Hepatocyte (in vitro differentiated cells): ENCODE measurements at places on chromosomes 5 and 9. TPM values are rescaled to one million over a fixed set of nuclear protein-coding genes. Genes with fewer than 3 reads are reported as not detected.

Gene ITGA2
- total RNA-seq = 10.2 and 10.8 TPM in 2 replicates

Gene GSN
- 369 and 396 TPM in 2 replicates for total RNA-seq

Gene DMRT3
- total RNA-seq = not detected in 2 replicates

Gene EQTN
- 1.1 TPM in 1 of 2 replicates, not detected in the other for total RNA-seq

DNA sequence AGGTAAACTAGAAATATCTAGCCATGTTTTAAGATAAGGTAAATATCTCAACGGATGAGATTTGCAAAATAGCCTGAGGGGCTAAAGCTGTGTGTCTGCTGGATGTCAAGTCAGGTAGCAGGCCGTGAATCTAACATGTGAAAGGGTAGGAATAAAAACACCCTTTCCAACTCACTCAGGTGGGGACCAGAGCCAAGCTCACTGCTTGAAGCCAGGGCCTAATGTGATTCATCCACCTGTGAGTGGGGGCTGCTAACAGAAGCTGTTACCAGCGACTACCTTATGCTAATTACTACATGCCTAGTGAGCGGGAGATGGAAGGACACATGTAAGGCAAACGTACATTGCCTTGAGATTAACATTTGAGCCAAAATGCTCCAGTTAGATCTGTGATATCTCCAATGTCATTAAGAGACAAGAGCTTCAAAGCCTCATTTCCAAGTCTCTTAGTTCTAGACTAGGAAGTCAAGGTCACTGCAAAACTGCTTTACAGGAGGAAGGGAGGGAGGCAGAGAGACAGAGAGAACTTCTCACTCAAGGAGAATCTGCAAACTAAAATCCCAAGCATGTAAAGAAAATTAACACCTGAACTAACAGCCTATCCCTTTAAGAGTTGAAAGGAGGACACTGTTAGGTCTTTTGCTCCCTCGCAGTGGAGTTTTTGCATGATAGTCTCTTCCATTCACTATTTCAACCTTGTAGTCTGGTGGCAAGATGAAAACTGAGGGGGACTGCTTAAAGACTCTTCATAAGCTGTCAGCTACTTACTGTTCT is 141.6 kb upstream of the RPS23 start:
- DNase-seq = no peak
- H3K36me3 ChIP-seq = no peaks in the 10 kb centered on the region
- H3K27me3 ChIP-seq = no peaks in the 10 kb centered on the region
- H3K27ac ChIP-seq = peak overlapping the region; percentile 89
- no peak overlapping the region for H3K4me3 ChIP-seq

DNA sequence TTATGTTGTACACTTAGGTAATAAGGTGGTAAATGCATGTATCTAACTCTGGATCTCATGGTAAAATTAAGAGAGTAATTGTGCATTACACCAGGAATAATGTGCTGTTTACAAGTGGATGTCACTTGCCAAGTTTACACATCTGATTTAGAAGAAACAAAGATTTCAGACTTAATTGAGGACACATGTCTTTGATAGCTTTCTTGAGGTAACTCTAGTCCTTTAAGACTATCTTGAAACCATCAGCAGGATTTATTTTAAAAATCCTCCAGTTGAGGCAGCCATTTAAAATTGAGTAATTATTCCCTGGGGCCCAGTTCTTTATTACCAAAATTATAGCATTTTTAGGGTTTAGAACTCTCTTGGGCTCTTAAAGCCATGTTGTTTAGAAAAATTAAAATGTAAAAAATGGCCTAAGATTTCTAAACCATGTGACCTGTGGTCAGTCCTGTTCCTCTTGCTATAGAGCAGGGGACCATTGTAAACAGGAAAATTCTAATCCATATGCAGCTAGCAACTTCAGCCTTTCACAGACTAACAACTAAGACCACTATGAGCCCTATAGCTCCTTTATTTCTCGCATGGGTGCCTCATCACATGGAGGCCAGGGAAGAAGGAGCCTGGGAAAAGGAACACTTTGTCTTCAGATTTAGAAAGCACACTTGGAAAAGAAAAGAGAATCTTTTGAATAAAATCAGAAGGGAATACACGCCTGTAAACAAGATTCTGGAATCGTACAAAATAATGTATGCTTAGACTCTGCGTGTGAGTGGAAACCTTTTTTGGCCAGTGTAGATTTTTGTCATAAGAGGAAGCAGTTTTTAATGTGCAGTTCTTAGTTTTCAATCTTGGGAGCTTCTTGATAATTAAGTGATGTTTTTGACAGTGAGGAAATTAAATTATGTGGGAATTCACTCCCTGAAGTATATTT is 71.2 kb downstream of the ZSWIM6 start:
- no peak for DNase-seq
- H3K4me1 ChIP-seq = peaks cover 8% of the 10 kb centered on the region
- H3K27me3 ChIP-seq = no peaks in the 10 kb centered on the region
- H3K36me3 ChIP-seq = no peaks in the 10 kb centered on the region

DNA sequence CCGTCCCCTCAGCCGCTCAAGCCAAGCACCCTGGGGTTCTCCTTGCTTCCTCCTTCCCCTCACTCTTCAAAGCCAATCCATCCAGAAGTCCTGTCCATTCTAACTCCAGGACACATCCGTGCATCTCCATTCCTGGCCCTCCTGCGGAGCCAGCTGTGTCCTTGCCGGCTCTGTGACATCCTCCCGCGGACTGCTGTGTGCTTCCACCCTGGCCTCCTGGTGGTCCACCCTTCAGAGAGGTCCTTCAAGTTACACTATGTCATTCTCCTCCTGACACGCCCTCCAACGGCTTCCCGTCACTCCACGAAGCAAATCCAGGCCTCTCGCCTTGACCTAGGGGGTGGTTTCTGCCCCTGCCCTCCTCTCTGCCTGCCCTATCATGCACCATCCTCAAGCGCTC is 13.0 kb upstream of the SCGB3A1 start:
- no peak overlapping the region for H3K4me3 ChIP-seq
- H3K27ac ChIP-seq = no peak overlapping the region
- H3K27me3 ChIP-seq = no peaks in the 10 kb centered on the region
- DNase-seq = no peak

- no peaks in the 10 kb centered on the region for H3K27me3 ChIP-seq
- H3K36me3 ChIP-seq = no peaks in the 10 kb centered on the region
- H3K4me1 ChIP-seq = peaks cover 19% of the 10 kb centered on the region
- DNase-seq = no peak
- no peak overlapping the region for H3K4me3 ChIP-seq
- H3K27ac ChIP-seq = no peak overlapping the region
Measured at GRCh38 chr5:143349177-143349576, 54.3 kb downstream of the NR3C1 start.

DNA sequence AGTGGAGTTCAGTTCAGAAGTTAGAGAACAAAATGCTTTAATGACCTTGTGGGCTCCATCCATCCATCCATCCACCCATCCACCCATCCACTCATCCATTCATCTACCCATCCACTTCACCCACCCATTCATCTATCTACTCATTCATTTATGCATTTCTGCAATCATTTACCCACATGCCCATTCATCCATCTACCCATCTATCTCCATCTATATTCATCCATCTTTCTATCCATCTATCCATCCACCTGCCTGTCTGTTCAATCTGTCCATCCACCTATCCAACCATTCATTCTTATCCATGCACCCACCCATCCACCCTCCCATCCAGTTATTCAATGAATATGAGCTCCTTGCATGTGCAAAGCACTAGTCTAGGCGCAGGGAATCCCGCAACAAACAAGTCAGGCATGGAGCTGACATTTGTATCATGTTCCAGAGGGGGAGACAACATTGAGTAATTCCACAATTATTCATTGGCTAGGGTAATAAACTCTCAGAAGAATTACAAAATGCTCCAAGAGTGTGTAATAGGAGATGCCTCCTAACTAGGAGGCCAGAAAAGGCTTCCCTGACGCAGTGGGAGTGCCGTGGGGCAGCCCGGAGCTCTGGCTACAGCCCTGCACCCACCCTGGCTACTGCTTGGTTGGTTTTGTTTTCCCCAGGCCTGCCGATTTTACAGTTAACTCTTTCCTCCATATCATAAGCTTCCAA is 211.2 kb downstream of the NXNL2 start:
- H3K27ac ChIP-seq = peak overlapping the region; percentile 86
- H3K4me1 ChIP-seq = peaks cover 55% of the 10 kb centered on the region
- no peak overlapping the region for H3K4me3 ChIP-seq

DNA sequence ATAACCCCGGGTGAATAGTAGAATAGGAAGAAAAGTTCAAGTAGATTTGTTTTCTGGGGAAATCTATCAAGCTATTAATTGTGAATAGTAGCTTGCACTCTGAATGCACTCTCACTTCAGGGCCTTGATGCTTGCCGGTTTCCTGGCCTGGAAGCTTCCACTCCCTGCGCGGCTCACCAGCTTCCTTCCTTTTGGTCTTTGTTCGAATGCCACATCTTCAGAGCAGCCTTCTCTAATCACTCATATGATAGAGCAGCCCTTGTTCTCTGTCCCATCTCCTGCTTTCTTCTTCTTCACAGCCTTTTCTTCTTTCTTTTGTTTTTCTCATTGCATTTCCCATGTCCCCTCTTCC is 146.7 kb downstream of the MAST4 start:
- H3K36me3 ChIP-seq = no peaks in the 10 kb centered on the region
- H3K4me1 ChIP-seq = peaks cover 4% of the 10 kb centered on the region
- no peak for DNase-seq
- H3K27ac ChIP-seq = no peak overlapping the region

GRCh38 chr5:55969956-55970355 is 24.8 kb downstream of the IL6ST start:
- H3K36me3 ChIP-seq = no peaks in the 10 kb centered on the region
- H3K4me1 ChIP-seq = peaks cover 3% of the 10 kb centered on the region
- DNase-seq = no peak
- H3K27ac ChIP-seq = no peak overlapping the region

- DNase-seq = no peak
- no peaks in the 10 kb centered on the region for H3K36me3 ChIP-seq
- H3K4me3 ChIP-seq = no peak overlapping the region
- no peaks in the 10 kb centered on the region for H3K27me3 ChIP-seq
Measured at GRCh38 chr5:172353271-172353812, 69.8 kb upstream of the UBTD2 start.

DNA sequence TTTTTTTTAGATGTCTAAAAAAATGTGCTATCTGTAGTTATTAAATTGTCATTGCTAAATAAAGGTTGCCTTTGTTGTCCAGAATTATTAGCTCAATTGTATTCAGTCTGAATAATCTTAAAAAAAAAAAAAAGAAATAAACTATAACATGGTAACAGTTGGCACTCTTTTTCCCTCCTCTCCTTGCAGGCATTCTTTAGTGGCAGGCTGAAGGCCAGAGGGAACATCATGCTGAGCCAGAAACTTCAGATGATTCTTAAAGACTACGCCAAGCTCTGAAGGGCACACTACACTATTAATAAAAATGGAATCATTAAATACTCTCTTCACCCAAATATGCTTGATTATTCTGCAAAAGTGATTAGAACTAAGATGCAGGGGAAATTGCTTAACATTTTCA is 87.6 kb upstream of the FAM170A start:
- no peak for DNase-seq
- no peak overlapping the region for H3K27ac ChIP-seq
- H3K4me1 ChIP-seq = no peaks in the 10 kb centered on the region
- H3K4me3 ChIP-seq = no peak overlapping the region

DNA sequence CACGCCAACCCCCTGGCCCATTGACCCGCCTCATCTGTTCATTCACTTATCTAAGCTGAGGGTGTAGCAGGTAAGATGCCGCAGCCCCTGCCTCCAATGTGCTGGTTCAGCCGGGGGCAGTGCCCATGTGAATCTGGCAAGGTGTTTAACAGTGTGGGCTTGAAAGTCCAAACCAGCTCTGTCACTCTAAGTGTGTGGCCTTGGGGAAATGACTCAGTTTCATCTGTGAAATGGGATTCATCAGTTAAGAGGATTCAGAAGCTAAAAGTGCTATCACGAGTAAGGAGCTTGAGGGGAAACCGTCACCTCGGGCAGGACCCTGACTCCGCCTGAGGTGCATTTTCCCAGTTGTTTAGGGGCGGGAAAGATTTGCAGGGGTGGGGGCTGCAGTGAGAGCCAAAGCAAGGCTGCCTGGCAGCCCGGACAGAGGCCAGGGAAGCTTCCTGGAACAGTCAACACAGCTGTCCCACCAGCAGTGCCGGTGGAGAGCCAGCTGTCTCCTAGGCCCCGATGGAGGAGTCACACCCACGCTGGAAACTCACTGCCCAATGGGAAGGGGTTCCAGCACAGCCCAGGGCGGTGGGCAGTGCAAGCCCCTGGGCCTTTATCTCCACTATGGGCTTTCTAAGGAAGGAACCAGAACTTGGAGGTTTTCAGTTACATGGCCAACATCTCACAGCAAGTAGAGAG is 9.7 kb upstream of the URM1 start:
- no peak overlapping the region for H3K4me3 ChIP-seq
- H3K27me3 ChIP-seq = no peaks in the 10 kb centered on the region
- no peak for DNase-seq
- H3K27ac ChIP-seq = peak overlapping the region; percentile 13
- H3K36me3 ChIP-seq = no peaks in the 10 kb centered on the region
- H3K4me1 ChIP-seq = peaks cover 22% of the 10 kb centered on the region

- peak; percentile 39 for DNase-seq
- H3K4me3 ChIP-seq = no peak overlapping the region
Measured at GRCh38 chr9:128296340-128297220, 20.5 kb downstream of the SWI5 start.

DNA sequence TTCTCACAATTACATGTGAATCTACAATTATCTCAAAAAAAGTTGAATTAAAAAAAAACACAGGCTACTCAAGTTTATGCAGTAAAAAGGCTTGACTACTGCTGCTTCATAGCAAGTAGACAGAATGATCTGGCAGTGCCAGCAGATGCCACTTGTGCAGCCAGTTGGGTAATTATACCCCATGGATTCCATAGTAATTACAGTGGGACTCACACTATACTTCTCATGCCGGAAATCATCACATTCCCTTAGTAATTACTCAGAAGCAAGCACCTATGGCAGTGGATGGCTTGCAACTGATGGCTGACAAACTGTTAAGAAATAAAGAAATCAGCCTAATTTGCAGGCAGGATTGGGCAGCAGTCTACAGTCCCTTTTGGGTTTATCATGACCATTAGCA is 463.2 kb upstream of the KLF4 start:
- peak overlapping the region; percentile 68 for H3K27ac ChIP-seq
- H3K27me3 ChIP-seq = no peaks in the 10 kb centered on the region
- H3K4me1 ChIP-seq = peaks cover 5% of the 10 kb centered on the region
- no peak for DNase-seq
- H3K36me3 ChIP-seq = no peaks in the 10 kb centered on the region

DNA sequence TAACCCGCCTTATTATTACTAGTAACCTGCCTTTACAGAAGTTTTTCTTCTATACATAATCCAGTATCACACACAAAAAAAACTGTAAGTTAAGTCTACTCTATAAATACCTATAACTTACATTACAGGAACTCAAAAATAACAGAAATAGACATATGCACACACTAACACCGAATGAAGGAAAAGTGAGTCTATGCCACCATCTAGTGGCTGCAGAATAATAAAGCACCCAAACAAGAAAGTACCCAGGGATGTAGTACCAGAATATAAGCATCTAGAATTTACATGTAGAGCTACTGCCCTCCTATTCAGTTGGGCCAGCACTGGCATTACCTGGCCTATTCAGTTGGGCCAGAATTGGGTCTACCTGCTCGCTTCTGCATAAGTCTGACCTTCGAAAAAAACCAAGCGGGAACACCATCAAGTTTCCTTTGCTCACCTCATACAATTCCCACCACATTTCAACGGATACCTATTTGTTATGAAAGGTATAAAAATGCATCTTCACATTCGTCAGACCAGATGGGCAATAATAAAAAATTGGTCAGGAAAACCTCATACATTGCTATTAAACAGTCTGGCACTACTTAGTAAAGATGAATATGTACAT is 4.0 kb upstream of the NIPSNAP3A start:
- no peak overlapping the region for H3K4me3 ChIP-seq
- H3K27ac ChIP-seq = no peak overlapping the region
- no peaks in the 10 kb centered on the region for H3K27me3 ChIP-seq
